ENCODE measurements at places on chromosomes 1 and 21.

DNA sequence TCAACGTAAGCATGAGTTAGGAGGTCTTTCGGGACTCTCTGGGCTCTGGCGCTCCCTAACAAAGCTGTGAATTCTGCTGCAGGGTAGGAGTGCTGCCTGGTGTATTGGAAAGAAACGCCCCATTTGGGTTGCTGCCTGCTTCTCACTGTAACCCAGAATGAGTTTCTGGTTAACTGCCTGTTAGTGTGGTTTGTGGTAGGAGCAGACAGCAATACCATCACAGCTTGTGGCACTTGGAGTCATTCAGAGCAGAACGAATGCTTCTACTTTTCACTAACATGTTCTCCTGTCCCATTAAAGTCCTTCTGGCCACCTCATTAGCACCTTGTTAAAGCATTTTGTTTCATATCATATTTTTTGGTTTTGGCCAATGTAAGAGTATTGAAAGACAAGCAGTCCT is 18.1 kb downstream of the MAP3K7CL start:
- DNase-seq: no peak

GRCh38 chr21:41895643-41896493 is 16.7 kb upstream of the PRDM15 start:
- DNase-seq: no peak

DNA sequence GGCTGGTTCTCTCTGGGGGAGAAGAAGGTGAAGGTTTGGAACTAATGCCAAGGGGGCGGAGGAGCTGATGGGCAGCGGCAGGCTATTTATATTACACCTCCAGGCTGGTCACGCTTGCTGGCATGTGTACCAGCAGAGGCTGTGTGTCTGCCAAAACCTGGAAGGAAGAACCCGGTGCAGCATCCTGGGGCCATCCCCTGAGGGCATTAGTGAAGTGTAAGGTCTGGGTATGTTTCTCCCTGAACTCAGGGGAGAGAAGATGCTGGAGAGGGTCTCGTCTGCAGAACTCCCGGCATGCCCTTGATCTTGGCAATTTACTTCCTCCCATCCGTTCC is 5.3 kb downstream of the DISP3 start:
- no peak for DNase-seq

GRCh38 chr1:203441766-203442165 is 33.8 kb upstream of the PRELP start:
- no peak for DNase-seq

GRCh38 chr1:913491-914130 is 10.1 kb upstream of the SAMD11 start:
- no peak for DNase-seq

- DNase-seq: peak; percentile 92
These were observed 61.1 kb downstream of the SDC3 start for GRCh38 chr1:30847358-30847972.

DNA sequence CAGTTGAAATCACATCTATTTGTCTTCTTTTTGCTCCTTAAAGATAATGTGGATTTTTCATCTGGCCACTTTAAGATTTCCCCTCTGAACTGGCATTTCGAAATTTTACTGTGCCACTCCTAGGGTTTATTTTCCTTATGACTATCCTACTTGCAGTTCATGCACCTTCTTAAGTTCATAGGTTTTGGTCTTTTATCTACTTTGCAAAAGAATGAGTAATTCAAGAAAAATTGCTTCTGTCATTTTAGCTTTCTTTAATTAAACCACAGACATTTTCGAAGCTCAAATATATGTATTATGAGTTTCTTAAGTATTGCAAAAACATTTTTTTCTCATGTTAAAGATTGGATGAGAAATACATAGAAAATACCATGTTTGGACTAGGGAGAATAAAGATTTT is 1244.8 kb upstream of the TMPRSS15 start:
- no peak for DNase-seq

GRCh38 chr1:118828038-118828437 is 160.1 kb downstream of the TBX15 start:
- no peak for DNase-seq

DNA sequence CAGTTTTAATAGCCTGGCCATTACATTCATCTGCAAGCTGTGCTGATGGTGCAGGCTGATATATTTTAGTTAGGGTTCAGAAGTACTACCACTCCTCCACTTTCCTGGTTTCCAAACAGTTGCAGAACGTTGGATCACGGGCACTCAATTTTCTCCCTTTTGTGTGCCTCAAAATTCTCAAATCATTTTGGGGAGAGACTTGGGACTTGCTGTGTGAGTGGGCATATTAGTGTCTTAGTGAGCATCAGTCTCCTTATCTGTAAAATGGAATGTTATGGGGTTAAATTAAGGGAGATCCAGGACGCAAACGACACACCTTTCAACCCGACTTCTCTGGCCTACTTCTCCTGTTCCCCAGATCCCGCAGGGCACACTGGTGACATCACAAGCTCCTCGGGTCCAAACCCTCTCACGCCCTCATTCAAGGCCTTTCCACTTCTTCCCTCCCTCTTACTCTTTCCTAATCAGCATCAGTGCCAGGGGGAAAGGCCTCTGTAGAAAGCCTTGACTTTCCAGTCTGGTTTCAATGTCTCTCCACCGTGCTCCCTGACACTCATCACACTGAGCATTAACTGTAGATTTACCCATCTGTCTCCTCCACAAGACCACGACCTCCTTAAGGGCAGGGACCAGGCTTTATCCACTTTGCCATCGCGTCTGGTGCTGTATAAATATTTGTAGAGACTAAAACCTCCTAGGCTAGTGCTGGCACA is 1.2 kb downstream of the PIGP start:
- no peak for DNase-seq

GRCh38 chr21:44513389-44514217 is 26.4 kb downstream of the KRTAP10-1 start:
- no peak for DNase-seq

DNA sequence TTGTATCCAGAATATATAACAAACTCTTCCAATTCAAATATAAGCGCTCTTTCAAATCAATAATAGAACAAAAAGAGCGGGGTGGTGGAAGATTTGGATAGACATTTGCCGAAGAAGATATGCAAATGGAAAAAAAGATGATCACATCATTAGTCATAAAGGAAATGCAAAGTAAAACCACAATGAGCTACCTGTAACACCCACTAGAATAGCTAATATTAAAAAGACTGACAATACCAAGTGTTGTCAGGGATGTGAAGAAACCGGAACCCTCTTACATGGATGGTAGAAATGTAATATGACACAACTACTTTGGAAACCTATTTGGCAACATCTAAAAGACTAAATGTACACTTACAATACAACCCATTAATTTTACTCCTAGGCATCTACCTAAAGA is 5.7 kb upstream of the TRAF5 start:
- DNase-seq: no peak

- no peak for DNase-seq
These were observed 30.0 kb downstream of the KNCN start for GRCh38 chr1:46521414-46521813.

- DNase-seq: no peak
These were observed 1611.6 kb downstream of the NCAM2 start for GRCh38 chr21:22609802-22610201.

- no peak for DNase-seq
These were observed 11.2 kb downstream of the WRAP73 start for GRCh38 chr1:3638676-3639075.

GRCh38 chr1:60857851-60858250 is 224.5 kb upstream of the NFIA start:
- no peak for DNase-seq

DNA sequence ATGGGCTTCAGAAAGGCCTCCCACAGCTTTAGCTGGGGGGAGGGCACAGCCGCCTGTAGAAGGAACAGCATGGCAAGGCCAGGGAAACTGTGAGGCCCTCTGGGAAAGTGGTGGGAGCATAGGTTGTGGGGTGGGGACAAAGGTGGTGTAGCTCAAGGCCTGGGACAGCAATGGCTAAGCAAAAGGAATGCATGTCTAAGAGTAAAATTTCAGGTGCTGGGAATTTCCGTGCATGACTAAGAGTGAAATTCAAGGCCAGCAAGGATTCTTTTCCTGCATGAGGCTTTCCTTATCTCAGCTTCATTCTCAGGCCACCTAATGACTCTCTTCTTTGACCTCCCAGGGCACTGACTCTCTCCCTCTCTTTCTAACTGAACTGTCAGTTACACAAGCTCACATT is 86.5 kb upstream of the WNT4 start:
- no peak for DNase-seq

- DNase-seq: no peak
These were observed 13.4 kb downstream of the EPB41 start for GRCh38 chr1:28927648-28928313.

GRCh38 chr1:225480825-225481434 is 53.1 kb upstream of the LBR start:
- peak; percentile 88 for DNase-seq

- DNase-seq: no peak
These were observed 30.5 kb upstream of the CLCA4 start for GRCh38 chr1:86516335-86516734.

DNA sequence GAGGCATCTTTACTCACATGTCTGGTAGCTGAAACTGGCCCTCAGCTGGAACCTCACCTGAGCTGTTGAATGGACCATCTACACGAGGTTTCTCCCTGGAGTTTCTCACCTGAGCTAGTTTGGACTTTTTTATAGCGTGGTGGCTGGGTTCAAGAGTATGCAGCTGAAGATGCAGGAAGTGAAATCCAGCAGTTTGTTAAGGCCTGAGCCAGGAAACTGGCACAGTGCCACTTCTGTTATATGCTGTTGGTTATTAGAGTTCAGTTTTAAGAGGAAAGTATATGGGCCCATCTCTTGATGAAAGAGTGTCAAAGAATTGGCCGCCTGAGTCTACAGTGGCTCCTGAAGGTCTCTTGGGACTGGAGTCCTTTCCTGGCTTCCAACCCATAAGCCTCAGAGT is 35.6 kb downstream of the STUM start:
- DNase-seq: no peak

GRCh38 chr21:26168371-26168770 is 2.2 kb downstream of the APP start:
- no peak for DNase-seq

DNA sequence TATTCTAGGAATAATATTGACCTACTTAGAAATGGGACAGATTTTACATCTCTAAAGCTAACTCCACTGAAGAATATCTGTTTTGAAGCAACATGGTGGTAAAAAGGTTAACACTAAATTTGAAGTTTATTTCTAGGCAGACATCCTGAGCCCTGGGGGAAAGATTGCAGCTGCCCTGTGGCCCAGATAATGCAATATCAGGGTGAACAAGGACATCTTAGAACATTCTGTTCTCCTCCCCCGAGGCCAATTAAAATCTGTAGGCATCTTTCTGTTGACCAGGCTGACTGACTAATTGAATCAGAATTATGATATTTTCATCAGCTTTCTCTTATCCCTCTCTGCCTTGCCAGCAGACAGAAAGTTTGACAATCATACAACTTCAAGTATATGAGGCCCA is 149.8 kb upstream of the DUSP10 start:
- no peak for DNase-seq

- no peak for DNase-seq
These were observed 36.8 kb downstream of the RAP1A start for GRCh38 chr1:111656086-111657017.

- DNase-seq: no peak
These were observed 175.5 kb downstream of the ACTL8 start for GRCh38 chr1:17930635-17931034.

DNA sequence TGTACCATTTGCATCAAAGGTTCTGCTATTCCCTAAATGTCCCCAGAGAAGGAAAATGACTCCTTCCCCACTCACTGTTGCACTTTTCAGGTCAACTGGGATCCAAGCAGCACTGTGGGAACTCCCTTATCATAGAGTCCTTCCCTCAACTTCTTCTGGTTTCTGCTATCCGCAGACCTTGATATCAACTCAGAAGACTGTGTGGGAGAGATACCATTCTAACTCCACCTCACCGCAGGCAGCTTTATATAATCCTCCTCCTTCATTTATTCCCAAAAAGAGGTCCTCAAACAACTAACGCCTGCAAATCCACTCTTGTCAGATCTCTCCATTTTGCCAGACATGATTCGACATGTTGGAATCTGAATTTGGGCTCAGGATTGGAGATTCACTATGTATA is 27.3 kb downstream of the LHX9 start:
- DNase-seq: no peak

DNA sequence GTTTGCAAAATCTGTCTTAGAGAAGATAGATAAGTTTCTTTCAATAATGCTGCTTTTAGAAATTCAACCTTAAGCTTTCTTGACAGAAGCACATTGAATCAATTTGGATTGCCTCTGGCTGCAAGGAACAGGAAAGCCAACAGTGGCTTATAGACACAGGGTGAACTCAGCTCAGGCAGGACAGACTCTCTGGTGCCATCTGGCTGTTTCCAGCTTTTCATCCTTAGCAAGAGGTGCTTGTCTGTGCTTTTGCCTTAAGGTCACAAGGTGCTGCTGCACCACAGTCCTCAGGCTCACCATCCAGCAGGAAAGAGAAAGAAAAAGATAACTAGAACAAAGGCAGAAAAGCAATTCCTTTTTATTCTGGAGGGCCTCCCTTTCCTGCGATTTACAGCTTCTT is 93.7 kb upstream of the ETS2 start:
- DNase-seq: no peak

DNA sequence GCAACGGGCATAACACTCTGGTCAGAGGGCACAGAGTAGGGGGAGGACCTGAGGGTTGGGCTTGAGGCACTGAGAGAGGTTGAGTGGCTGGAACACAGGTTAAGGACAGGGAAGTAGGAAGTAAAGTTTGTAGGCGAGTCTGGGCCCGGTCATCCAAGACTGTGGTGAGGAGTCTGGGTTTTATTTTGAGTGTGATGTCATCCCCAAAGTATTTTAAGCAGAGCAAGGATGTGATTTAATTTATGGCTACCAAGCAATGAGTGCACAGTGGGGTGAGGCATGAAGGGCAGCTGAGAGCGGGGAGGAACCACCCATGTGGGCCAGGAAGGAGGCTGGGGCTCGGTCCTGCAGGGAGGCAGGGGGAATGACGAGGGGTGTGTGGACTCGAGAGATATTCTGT is 11.2 kb upstream of the VWA5B1 start:
- DNase-seq: no peak

DNA sequence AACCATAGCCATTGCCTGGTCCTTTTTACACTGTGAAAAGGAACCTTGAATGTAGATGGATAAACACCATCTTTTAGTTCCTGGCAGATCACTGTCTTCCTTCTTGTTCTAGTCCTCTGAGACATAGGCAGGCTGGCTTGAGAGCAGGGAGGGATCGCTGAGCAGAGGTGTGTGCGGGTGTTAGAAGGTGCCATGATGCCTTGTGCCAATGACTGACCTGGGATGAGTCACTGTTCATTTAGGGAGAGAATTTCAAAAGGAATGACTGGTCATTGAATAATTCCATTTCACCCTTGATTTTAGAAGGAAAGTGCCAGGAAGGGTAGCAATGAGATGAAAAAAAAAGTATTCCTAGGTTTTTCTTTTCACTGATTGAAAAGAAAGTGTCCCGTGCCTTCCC is 383.9 kb downstream of the KIF26B start:
- DNase-seq: no peak
